Adipocyte (in vitro differentiated cells): ENCODE measurements at places on chromosomes 1 and 21.

DNA sequence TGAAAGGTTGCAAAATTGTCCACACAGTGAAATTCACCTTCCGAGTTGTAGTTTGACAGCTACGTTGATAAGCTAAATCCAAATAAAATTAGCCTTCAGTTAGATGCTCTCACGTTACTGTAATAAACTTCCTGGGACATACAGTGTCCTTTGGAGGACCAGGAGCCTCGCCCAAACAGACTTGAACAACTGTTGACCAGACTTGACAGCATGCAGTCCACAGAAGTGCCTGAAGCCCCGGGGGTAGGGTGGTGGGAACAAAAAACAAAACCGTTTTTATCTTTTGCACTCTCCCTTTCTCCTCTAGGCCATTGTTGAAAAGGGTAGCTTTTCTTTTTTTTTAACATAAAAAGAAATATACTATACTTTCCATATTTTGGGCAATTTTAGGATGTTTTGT lies 172.8 kb upstream of the SAMSN1 start:
- DNase-seq, result no peak

DNA sequence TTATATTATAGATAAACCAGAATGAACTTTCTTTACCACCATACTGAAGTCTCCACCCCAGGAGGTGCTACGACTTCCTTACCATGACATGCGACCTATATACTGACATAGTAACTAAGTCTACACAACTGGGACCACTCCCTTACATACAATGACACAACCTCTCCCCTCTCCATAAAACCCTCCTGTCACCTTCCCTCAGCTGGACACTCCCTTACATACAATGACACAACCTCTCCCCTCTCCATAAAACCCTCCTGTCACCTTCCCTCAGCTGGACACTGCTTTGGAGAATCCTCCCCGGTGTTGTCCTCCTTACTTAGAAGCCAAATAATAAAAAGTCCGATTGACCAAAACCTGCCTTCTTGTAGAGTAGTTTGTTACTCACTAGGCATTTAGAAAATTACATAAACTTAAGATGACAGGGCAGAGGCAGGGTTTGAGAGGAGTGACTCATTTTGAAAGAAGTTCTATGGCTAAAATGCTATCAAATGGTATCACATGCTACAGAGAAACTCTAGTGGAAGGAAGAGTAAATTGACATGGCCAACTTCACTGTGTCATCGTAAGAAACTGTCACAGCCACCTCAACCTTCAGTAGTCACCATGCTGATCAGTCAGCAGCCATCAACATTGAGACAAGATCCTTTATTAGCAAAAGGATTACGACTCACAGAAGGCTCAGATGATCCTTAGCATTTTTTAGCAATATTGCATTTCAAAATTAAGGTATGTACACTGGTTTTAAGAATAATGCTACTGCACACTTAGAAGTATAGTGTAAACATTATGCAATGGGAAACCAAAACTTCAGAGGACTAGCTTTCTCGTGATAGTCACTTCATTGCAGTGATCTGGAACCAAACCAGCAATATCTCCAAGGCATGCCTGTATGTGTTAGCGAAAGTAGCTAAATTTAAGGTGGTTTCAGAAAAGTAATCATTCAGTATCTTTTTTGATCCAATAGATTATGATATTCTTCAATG lies 56.4 kb downstream of the AHCTF1 start:
- peak; percentile 64 for DNase-seq

DNA sequence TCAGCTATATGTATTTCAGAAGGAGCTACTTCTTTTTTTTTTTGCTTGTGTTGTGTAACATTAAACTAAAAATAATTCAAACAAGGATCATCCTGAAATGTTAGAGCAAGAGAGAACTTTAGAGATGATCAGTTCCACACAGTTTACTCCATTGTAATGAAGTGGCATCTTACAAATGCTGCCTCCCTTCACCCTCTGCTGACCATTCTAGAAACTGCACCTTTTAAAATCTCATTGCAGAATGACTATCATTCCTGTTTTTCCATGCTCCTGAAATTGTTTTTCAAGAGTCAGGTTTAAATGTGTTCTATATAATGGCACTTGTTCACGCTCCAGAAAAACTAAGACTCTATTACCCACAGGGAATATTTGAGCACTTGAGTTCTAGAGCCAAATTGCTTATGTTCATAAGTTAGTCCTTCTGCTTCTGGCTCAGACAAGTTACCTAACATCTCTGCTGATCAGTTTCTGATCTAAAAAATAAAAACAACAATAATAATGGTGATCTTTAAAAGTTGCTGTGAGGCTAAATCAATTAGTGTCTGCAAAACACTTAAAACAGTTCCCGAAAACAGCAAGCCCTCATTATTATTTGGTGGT lies 21.5 kb upstream of the SLC44A5 start:
- DNase-seq, result peak; percentile 75

- DNase-seq, result no peak
Measured at GRCh38 chr1:39269349-39269748, 64.9 kb downstream of the MACF1 start.

- no peak for DNase-seq
Measured at GRCh38 chr1:113333056-113333455, 57.3 kb upstream of the MAGI3 start.
